A549 treated with AZD2906 at 1 μM for 4 hours (cell line): ENCODE measurements at places on chromosomes 3 and 15. TPM values are rescaled to one million over a fixed set of nuclear protein-coding genes. Genes with fewer than 3 reads are reported as not detected.

SKIL gene
- 18.8 to 38.2 TPM (median 23.6 TPM) in 5 replicates for total RNA-seq

SNX22 gene
- total RNA-seq, result 0.49 to 1.2 TPM (median 0.95 TPM) in 5 replicates

ST8SIA2 gene
- total RNA-seq, result 0.46 to 0.56 TPM (median 0.50 TPM) in 5 replicates

ECE2 gene
- not detected in 5 replicates for total RNA-seq

PLCH1 gene
- 0.72 to 0.92 TPM (median 0.85 TPM) in 5 replicates for total RNA-seq

RLBP1 gene
- total RNA-seq, result not detected in 5 replicates

DOCK3 gene
- total RNA-seq, result 0.25 to 0.38 TPM (median 0.29 TPM) in 5 replicates

LRTM1 gene
- total RNA-seq, result not detected in 5 replicates

PRR23E gene
- total RNA-seq, result not detected in 5 replicates

IQCF5 gene
- not detected in 5 replicates for total RNA-seq

TGM5 gene
- not detected in 5 replicates for total RNA-seq

GOLGA6L4 gene
- total RNA-seq, result 0.60 to 1.6 TPM (median 0.88 TPM) in 5 replicates
